NCI-H526 treated with DMSO at 0.1 percent for 48 hours (cell line): ENCODE measurements at places on chromosomes 7 and 10.

GRCh38 chr7:69652947-69653701 is 54.8 kb downstream of the AUTS2 start:
- no peak for DNase-seq

DNA sequence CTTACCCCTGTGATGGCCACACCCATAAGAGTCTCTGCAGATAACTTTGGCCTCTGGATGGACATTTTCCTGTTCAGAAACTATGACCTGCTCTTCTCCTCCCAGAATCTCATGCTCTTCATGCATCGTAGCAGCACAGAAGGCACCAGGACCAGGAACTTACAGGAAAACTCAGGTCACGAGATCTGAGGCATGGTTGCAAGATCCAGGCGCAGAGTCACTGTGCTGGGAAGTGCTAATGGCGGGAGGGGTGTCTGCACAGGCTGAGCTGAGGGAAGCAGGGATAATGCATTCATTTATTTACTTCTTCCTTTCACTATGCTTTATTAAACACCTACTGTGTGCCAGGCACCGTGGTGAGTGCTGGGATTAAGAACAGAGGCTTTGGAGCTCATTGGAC is 48.2 kb upstream of the LOXL4 start:
- no peak for DNase-seq

- peak; percentile 48 for DNase-seq
Observed at GRCh38 chr10:127968659-127969058, 61.8 kb downstream of the PTPRE start.

DNA sequence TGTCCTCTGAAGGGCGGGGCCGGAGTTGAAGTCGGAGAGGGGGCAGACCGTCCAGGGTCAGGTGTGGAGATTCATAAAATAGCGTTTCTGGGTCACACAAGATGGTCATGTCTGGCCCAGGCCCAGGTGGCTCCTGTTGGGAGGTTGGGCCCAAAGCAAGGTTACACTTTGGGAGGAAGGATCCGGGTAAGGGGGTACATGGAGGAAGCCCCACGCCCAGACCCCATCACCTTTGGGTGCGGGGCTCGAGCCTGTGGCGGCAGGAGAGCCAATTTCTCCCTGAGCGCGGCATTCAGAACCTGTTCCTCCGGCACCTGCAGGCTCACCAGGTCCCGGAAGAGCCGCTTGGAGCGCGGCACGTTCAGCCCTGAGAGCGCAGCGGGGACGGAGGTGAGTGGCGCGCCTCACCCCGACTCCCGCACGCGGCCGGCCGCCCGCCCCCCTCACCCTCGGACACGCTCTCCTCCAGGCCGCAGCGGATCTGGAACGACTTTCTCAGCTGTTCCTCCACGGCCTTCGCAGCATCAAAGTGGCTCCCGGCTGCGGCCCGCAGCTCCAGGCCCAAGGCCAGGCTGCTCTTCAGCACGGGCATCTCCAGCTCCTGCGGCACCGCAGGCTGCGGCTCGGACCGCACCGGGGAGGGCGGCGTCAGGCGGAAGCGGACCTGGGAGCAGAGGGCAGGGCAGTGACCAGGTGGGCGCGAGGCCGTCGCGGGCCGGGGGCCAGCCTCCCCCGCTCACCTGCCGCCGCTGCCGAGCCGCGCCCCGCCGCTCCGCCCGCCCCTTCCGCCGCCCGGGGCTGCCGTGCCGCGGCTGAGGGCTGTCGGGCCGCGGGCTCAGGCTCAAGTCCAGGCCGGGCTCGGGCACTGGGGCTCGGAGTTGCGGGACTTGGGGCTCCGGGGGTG is 644 bp downstream of the PPP1R35 start:
- no peak for DNase-seq

- DNase-seq, result no peak
Observed at GRCh38 chr10:82392533-82392932, 517.5 kb downstream of the NRG3 start.

DNA sequence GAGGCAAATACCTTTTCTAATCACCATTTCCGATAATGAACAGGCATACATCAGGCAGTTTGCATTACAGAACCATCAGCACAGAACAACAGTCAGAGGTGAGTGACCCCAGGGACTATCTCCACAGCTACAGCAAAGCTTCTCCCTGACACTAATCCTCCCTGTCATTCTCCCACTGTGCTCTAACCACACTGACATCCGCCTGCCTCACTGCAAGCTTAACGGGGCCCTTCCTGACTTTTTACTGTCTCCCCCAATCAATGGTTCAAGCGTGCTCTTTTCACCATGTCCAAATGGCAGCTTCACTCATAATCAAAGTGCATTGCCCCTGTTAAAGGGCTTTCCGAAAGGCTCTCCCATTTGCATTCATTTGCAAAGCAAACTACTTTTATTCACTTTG is 196.3 kb downstream of the DNAJC1 start:
- DNase-seq, result peak; percentile 84

- no peak for DNase-seq
Observed at GRCh38 chr7:141483044-141483443, 68.2 kb upstream of the AGK start.

- DNase-seq, result no peak
Observed at GRCh38 chr10:74179111-74179710, 28.2 kb downstream of the ADK start.

GRCh38 chr7:99004216-99004615 is 125.9 kb downstream of the TRRAP start:
- no peak for DNase-seq

GRCh38 chr7:100091411-100092181 is 2.8 kb downstream of the COPS6 start:
- no peak for DNase-seq

GRCh38 chr10:84608126-84608525 is 279.7 kb downstream of the CCSER2 start:
- DNase-seq, result no peak

DNA sequence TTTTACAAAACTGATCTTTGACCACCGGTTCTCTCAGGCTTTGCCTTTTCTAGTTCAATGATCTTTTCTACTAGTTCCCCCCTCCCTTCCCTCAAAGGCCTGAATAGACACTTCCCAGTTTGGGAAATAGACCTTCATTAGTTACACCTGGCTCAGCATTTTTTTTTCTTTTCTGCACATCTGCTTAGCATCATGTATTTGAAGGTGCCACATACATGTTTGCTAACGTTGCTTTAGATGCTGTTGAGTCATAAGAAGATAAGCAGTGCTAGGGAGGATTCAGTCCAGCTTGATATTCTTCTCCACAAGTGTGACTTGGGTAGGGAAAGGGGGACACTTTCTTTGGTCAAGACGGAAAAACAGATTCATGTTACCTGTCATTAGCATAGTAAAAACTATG is 78.3 kb downstream of the BICC1 start:
- DNase-seq, result no peak

DNA sequence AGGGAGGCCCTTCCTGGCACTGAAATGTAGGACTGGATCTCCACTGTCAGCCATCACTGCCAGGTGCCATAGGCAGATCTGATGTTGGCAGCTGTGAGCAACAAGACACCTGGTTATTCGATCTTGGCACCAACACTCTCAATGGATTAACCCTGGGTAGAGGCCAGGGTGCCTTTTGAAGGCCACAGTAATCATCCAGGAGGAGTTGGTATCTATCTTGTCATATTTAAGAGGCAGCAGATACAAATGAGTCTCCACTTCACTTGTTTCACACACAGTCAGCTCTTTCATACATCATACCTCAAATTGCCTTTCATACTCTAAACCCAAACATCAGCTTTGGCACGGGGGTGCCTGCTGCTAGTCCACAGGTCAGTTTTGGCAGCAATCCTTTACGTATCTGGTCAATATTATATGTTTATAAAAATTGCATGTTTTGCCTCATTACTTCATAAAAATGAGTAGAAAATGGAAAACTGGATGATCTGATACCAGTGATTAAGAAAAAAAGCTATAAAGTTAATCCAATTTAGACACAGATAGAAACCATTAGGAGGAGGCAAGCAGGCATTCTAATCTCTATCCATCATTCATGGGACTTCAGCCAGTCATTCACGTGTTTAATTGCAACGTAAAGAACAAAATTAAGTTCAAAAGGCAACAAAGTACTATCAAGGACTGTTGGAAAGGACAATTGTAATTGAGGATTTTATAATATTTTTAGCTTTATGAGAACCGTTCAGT is 12.7 kb upstream of the CACUL1 start:
- DNase-seq, result no peak

DNA sequence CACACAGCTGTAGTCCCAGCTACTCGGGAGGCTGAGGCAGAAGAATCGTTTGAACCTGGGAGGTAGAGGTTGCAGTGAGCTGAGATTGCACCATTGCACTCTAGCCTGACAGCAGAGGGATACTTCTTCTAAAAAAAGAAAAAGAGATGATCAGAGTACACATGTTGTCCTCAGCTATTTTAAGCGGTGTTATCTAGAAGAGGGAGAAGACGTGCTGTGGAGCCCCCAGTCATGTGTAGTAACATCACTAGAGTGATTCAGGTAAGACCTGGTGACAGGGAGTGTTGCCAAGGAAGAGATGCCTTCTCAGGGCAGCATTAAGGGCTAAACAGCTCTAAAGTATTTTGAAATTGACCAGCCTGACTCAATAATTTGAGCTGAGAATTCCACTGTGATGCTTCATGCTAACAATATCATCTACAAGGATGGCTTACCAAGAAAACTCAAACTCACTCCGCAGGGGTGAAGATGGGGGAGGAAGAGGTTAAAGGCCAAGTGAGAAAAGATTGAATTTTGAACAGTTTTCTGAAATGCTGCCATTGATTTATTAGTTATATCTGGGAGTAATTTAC is 97.4 kb downstream of the KLF6 start:
- no peak for DNase-seq

DNA sequence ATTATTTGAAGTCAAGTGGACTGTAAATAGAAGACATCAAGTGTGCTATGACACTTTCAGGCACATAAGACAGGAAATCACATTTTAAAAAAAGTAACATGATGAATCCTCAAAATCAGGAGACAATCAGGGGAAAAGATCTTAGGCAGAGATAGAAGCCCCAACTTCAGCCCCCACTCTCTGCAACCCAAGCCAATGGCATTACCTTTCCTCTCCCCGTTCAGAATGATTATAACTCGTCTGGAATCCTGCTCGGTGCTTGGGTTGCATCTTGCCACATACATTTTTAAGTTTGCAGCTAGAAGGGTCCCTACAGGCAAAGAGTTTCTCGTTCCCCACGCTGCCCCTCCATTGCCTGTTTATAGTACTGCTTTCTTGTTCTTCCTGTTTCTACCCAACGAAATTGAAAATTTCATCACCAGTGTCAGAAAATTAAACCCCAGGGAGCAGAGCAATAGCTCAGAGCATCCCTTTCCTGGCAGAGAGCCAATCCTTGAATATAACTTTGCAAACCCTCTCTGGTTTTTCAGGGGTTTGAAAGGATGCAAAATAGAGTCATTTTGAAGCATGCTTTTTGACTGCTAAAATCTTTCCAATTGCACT is 260.5 kb upstream of the AOAH start:
- DNase-seq, result no peak

- DNase-seq, result no peak
Observed at GRCh38 chr7:111356941-111357340, 205.4 kb downstream of the IMMP2L start.

DNA sequence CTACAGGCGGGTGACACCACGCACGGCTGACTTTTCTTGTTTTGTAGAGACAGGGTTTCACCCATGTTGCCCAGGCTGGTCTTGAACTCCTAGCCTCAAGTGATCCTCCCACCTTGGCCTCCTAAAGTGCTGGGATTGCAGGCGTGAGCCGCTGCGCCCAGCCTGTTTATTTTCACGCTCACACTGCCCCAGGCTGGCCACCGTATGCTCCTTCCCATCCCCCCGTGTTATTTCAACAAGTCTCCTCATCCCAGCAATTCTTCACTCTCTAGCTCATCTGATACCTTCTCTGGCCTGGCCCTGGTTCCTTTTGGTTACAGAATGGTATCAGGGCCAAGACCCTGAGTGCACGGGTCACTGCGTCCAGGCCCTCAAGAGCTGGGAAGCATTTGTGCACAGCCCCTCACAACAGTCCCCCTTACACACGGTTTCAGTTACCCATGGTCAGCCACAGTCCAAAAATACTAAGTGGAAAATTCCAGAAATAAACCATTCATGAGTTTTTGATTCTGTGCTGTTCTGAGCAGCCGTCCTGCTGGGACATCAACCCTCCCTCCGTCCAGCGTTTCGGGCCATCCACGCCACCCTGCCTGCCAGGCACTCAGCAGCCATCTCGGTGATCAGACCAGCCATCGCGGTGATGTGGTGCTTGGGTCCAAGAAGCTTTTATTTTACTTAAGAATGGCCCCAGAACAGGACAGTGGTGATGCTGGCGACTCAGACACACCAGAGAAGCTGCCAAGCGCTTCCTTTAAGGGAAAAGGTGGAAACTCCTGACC is 8.9 kb downstream of the COX19 start:
- no peak for DNase-seq

- DNase-seq, result no peak
Observed at GRCh38 chr7:139043823-139044812, 8.3 kb upstream of the ZC3HAV1L start.

DNA sequence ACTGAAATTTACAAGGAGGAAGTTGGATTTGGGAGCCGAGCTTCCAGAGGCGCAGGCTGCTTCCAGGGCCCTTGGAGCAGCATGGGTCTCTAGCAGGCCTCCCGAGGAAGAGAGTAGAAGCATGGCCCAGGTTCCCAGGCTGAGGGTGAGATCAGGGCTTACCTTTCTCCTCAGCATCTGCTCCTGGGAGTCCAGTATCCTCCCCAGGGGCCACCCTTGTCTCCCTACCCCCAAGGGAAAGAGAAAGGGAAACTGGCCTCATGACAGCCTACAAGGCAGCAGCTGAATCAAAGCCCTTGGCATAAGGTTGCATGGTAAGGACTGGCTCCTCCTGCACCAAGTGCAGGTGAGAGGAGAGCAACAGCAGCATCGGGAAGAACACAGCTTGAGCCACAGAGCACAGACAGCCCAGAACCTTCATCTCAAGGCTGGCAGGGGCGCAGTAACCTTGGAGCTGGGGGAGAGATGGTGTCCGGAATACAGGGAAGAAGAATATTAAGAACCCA is 114.5 kb downstream of the MARCHF5 start:
- DNase-seq, result no peak

DNA sequence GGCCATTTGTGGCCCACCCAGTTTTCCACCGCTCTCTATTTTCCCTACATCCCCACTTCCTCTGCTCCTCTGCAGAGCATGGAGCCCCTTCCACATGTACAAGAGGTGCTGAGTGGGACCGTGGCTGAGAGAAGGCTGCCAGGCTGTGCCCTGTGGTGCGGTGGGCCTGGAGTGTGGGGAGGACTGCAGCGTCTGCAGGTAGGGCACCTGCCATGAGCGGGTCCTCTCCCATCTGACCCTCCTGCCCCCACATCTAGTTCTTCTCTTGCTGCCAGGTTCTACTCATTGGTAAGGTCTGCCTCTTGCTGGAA is 145.6 kb upstream of the FAM20C start:
- DNase-seq, result no peak

- peak; percentile 14 for DNase-seq
Observed at GRCh38 chr10:132457328-132458070, 60.5 kb downstream of the PWWP2B start.
